C1 segment of cervical spinal cord (tissue), 14 donors: ENCODE measurements at places on chromosomes 5 and 9.
A peak's percentile ranks its signal among the peaks of the same experiment; 100 is the strongest.

- DNase-seq = no peak
Measured at GRCh38 chr9:79015951-79016350, 555.8 kb upstream of the TLE4 start.

DNA sequence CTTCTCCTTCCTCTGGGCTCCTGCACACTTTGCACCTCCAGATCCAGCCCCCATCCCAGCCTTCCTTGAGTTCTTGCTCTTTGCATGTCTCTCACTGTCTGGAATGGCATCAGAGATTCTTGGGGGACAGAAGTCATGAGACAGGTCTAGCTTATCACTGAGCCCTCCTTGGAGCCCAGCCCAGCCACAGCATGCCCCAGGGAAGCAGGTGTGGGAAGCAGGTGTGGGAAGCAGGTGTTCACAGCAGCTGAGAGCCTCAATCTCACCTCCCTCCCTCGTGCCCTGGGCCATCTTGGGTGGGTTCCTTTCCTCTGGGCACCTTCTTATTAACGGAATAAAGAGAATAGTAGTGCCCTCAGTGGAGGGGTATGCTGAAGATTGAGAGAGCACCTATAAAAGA, 27.2 kb downstream of the SLC6A7 start:
- no peak for DNase-seq

- no peak for DNase-seq
Measured at GRCh38 chr5:25448190-25448621, 803.4 kb upstream of the CDH10 start.

- no peak for DNase-seq
Measured at GRCh38 chr9:34034698-34035065, 14.0 kb downstream of the UBAP2 start.

- DNase-seq = no peak
Measured at GRCh38 chr9:93592008-93592642, 15.7 kb downstream of the PHF2 start.

GRCh38 chr9:126743041-126743440, 61.8 kb upstream of the ZBTB43 start:
- DNase-seq = no peak

DNA sequence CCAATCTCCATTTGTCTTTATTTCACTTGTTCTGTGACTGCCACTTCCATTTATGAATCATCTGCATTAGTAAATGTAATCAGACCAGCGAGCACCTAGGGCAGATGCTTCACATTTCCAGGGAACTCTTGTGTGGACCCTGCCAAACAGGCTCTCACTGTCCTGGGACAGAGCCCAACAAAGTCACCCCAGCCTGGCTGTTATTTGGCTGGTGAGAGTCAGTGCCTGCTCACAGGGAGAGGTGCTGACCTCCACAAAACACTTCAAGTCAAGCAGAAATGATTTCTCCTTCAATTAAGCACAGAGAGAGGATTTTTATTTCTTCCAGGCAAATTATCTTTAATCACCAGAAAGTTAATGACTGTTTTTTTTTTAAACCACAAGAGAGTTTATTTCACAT, 568.0 kb downstream of the MTRR start:
- DNase-seq = no peak

DNA sequence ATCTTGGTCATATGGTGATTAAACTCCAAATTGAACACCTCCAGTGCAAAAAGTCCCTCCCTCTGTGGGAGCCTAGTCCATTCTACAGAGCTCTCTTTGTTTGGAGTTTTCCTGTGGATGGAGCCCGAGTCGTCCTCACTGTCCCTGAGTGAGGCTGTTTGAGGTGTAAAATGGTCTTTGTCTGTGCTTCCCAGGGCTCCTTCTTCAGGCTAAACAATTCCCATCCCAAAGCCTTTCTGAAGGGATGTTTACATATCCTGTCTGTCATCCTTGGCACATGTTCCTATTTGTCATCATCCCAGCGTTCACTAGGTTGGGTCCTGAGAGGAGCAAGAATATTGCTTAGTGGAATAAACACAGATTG, 68.9 kb downstream of the COL27A1 start:
- DNase-seq = no peak

DNA sequence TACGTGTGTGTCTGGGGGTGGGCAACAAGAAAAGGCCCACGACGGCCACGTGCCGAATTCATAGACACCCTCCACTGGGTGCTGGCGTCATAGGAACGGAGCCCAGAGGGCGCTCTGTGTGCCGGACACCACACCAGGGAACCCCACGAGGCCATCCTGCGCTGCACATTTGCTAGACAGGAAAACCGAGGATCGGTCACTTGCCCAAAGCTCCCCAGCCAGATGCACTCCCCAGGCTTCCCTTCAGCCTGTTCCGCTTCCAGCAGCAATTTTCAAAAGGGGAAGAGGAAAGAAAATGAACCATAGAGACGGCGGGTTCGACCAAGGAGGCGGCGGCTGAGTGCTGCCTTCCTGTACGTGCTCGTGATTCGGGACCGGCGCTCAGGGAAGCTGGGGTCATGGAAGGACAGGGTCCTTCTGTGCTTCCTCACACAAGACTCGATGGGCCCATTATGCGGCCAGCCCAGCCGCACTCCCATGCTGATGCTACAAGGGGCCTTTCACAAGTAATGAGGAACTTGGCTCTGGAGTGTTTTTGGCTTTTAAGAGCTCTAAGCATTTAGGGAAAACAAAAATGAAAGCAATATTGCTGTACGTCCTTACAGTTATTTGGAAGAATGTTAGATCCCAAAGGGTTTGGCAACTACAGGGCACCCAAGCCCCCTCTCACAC, 124.6 kb upstream of the SARDH start:
- peak; percentile 30 for DNase-seq

- no peak for DNase-seq
Measured at GRCh38 chr9:124242331-124243194, 15.2 kb upstream of the NEK6 start.

DNA sequence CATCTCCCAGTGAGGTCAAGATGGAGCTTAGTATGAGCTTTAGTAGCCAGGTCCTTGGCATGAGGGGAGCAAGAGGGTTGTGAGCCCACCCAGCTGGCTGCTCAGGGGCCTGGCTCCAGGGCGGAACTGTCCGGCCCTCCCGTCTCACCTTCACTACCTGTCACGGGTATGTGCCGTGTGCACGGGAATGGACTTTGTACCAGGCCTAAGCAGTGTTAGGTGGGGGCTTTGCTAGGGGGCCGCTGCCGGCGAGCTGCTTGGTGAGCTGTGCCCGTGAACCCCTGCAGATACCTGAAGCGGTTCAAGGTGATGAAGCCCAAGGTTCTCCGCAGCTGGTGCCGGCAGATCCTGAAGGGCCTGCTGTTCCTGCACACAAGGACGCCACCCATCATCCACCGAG, 46.7 kb downstream of the WNK2 start:
- DNase-seq = no peak

GRCh38 chr9:16870596-16871335, at the start of gene BNC2:
TSS of gene BNC2 (minus strand) at chr9:16870670. CDS start at chr9:16870648, 22 bp downstream.
- DNase-seq = no peak

GRCh38 chr9:28967226-28967625, 1393.9 kb upstream of the C9orf72 start:
- DNase-seq = no peak

DNA sequence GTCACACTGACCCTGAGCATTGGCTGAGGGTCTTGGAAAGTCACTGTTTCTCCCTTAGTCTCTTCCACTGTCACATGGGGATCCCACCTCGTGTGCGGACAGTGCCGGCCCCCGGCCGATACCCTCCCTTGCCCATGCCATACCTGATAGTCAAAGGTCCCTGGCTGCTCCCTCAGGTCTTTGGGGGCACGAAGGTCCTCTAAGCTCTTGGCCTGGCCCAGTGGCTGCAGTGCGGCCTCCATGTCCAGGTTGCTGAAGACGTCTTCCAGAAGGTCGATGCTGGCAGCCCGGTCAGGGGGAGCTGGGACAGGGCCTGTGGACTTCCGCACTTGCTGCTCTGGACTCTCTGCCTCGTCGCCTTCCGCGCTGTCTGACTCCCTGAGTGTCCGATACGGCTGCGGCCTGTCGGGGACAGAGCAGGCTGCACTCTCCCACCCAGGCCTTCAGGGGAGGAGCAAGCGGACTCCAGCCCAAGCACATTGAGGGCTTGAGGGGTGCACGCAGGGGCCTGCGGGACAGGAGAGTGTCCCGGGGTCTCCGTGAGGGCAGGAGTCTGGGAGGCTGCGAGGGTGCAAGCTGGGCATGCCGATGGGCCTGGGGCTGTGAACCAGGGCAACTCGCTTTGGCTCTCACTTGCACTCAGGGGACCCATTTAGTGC, 27.6 kb downstream of the CRB2 start:
- DNase-seq = no peak

DNA sequence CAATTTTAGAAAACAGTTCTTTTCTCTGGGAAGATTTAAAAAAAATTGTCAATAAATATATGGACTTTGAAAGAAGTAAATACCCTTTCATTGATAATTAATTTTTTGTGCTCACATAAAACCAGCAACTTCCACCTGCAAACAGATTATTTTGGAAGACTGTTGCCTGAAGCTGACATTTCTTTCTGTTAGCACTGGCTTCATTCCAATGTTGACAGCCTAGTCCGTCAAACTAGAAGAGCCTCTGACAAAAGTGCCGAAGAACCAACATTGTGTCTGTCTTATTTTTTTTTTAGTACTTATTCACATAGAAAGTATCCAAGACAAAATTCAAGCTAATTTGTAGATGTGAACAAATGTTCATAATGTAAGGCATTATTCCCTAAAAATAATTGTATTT, 108.6 kb upstream of the TMEM161B start:
- DNase-seq = peak; percentile 15

- DNase-seq = no peak
Measured at GRCh38 chr5:159286420-159287035, 23.4 kb downstream of the UBLCP1 start.

DNA sequence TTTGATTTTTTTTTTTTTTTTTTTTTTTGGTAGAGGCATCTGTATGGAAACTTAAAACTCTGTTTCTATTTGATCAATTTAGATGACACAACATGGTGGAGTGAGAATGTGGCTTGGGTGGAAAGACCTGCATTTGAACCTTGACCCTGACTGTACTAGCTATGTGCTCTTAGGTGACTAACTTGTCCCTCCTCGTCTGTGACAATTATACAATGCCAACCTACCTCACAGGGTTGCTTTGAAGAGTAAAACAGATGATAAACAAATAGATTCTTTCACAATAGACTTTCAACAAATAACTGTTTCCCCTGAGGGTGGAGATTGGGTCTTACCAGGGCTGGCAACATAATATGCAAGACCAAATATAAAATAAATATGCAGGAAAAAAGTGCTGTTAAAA, 109.3 kb downstream of the CRB2 start:
- no peak for DNase-seq

- DNase-seq = no peak
Measured at GRCh38 chr9:20658677-20659473, 25.2 kb upstream of the FOCAD start.

DNA sequence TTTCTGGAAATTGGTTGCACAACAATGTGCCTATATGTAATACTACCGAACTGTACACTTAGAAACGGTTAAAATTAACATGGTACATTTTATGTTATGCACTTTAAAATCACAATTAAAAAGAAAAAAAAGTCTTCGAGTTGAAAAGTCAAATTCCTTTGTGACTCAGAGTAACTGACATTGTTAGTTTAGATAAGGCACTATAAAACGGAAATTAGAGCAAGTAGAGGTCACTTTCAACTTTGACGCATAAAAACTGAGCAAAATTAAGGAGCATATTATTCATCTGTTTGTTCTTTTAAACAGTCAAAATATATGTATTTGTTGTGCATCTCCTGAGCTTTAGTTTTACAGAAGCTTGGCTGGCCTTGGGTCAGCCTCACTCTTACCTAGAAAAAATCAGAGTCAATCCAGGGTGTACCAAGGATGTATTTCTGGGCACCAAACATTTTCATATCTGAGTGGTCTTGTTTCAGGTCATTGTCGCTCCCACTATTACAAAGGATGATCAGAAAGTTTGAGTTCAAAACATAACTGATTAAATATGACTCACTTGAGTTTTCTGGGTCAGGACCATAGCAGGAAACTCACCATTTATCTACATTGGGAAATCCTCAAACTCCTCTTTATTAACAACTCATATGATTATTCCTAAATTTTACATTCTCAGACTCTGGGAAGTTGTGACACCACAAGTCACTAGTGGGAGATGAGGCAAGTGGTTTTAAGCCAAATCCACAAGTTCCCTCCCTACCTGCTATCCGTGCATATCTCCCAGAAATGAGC, 160.6 kb downstream of the CCDC192 start:
- DNase-seq = no peak

DNA sequence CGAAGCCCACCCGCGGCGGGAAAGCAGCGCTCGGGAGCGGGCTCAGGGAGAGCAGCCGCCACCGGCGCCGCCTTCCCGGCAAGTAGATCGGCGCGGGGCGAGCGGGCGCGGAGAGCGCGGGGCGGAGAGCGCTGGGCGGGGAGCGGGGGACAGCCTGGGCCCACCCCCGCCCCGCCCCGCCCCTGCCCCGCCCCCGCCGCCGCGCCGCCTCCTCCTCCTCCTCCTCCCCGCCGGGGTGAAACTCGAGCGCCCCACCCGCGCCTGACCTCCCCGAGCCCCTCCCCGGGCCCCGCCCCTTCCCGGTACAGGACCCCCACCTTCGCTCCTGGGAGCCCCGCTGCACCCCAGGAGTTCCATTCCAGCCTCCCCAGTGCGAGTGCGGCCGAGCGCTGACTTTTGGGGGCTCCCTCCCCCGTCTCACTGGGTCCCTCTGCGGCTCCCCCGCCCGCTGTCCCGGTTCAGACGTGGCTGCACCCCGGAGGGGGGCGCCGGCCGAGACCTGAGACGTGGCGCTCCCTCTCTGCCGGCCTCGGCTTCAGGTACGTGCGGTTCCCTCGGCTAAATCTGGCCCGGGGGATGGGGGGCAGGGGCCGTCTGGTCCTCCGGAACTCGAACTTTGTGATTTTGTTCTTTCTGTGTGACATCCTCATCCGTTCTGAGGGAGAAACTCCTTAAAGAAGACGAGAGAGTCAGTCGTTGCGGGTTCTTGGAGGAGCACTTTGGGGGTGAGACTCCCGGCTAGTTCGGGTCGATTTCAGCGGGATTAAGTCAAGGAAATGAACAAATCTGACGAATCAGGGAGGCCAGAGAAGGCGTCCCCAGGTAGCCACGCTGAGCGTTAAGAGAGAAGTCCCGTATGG, at the start of gene SEMA5A:
Gene SEMA5A (minus strand): TSS at position 84 of the 860 bp plus-strand sequence. CDS start 166,129 bp downstream, outside the sequence.
- DNase-seq = peak; percentile 75

DNA sequence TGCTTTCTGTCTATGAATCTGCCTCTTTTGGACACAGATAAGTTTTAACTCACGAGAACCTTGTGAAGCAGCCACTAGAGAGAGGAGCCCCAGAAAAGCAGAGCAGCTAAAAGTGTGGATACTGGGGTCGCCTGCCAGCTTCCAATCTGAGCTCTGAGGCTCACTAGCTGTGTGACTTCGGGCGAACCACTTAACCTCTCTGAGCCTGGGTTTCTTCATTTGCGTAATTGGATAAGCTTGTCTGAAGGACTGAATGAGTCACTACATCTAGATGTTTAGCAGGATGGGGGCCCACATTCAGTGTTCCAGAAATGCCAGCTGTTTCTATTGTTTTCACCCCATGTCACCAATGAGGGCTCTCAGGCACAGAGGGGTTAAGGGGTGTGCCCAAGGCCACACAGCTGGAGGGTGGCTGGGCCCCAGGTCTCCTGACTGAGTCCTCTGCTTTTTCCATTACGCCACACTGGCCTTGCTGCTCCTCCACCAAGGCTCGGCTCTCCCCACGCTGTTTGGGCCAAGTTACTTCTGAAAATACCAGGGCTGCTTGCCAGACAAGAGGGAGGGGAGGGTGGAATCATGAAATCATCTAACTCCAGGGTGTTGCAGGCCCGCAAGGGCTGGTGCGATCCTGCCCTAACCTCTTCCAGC, 36.2 kb downstream of the SH3PXD2B start:
- peak; percentile 37 for DNase-seq

GRCh38 chr5:14510156-14510734, 71.3 kb upstream of the OTULINL start:
- no peak for DNase-seq

GRCh38 chr5:95621839-95622629, 2.1 kb downstream of the GPR150 start:
- DNase-seq = no peak
